ENCODE measurements at places on chromosomes 2 and 18. TPM values are rescaled to one million over a fixed set of nuclear protein-coding genes. Genes with fewer than 3 reads are reported as not detected.

- DNase-seq: no peak
Measured at GRCh38 chr2:66925128-66925527, 472.0 kb upstream of the ETAA1 start.

DNA sequence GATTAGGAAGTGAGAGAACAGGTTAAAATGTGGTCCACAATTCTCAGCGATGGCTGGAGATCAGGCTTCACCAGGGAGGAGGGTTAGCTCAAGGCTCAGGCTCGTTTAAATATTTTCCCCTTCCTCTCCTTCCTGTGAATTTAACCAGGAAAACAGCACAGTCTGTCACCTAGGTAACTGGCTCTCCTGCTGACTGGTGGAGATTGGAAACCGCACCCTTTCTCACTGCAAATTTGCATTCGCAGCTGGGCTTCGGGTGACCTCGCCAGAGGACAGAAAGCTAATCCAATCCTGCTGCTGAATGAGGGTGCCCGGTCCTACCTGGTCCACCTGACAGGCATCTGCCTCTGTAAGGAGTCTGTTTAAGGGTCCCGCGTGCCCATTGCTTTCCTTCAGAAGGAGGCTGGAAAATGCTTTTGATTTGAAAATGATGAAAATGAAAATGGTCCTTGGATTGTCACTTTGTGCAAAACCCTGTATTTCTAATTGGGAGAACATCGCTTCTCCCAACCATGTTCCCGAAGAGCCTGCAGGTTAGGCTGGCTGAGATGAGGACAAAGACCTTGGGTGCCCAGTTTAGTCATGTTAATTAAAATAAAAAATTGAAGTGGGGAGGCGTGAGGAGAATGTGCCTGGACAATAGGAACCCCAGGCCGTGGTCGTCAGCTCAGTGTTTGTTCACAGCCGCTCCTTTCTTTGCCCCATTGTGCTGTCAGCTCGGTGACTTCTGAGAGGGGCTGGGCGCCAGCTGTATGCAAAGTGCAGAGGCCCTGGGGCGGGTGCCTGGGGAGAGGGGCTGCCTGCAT, 43.4 kb upstream of the MTCL1 start:
- DNase-seq: peak; percentile 26

DNA sequence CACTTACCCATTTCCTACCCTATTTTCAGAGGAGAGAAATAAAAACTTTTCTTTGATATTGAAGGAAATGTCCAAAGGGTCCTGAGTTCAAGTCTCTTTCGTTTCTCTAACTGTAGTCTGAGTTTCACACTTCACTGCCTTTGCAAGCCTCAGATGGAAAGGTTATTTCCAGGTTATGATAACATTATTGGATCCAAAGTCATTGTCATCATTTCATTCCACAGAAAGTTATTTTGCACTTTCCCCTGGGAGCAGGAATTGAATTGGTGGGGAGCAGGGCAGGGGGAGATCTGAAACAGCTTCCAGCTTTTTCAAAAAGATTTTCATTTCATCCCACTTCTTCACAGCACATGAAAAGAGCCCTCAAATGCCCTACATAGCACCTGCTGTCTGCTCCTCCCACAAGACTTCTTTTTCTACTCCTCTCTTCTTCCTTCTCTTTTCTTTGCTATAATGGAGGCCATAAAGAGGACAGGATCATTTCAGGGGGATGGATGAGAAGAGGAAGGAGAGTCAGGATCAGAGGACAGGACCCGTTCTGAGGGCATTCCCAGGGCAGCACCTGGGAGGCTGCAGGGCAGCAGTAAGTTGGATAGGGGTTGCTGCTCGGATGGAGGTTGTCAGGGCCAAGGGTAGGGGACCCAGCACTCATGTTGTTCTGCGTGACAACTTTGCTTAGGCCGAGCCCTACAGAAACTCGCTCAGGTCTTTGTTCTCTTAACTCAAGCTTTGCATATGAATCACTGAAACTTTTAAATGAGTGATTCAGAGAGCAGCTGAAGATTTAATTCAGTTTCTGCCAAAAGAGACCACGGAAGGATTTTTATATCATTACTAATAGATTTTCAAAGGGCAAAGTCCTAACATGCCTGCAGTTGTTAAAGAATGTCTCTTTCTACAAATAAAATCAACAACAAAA, 11.4 kb upstream of the GALNT5 start:
- no peak for DNase-seq

DNA sequence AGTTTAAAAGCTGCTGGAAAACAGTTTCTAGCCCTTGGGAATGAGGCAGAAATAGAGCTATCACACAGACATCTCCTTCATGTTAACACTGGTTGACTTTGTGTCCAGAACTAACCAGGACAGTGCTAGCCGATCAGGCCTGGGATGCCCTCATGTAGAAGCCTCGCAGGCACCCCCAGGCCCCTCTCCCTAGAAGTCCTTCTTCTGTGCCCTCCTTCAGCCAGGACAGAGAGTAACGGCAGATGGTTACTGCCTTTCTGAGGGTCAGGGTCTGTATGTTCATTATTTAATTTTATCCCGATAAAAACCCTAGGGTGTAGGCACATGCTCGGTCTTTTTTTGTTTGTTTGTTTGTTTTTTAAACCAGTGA, 10.7 kb upstream of the RPL31 start:
- DNase-seq: no peak

DNA sequence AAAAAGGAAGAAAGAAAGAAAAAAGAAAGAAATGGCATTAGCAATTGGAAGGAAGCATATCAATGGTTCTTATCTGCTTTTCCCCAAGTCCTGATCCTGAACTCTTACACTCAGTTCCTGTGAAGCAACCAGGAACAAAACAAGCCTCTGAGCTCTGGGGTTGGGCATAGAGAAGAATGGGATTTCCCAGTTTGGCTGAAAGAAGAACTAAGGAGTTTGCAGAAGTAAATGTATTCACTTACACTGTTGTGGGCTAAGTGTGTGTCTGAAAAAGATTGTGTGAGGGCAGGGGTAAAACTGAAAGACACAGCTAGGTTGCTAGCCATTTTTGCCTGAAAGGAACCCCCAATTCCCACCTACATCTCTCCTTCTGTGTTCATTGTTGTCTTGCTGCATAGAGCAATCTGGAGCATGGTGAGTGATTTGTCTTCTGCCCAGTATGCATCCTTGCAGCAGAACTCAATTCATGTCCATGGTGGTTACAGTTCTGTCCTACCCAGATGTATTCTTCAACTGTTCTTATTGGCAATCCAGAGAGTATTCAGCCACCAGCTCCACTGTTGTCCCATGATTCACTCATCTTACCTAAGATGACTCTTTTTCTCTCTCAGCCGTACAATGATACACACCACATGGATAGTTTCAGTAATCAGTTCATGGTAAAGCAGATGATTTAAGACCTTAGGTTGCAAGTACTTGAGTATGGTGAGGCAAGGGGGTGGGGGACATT, 348.7 kb downstream of the ARHGAP15 start:
- no peak for DNase-seq

DNA sequence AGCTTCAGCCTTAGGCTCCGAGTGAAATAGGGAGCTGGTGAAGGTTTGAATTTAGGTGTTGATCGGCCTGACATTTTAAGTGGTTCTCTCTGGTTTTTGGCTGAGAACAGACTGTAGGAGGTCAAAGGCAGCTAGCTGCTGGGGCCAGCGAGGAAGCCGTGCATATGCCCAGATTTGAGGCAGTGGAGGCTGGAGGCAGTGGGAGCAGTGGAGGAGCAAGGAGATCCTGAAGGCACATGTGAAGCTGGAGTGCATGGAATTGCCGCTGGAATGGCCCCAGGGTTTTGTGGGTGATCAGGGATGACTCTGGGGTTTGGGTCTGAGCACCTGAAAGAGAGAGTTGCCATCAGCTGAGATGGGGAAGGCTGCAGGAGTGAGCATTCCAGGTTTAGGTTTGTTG, 25.1 kb downstream of the STEAP3 start:
- no peak for DNase-seq

DNA sequence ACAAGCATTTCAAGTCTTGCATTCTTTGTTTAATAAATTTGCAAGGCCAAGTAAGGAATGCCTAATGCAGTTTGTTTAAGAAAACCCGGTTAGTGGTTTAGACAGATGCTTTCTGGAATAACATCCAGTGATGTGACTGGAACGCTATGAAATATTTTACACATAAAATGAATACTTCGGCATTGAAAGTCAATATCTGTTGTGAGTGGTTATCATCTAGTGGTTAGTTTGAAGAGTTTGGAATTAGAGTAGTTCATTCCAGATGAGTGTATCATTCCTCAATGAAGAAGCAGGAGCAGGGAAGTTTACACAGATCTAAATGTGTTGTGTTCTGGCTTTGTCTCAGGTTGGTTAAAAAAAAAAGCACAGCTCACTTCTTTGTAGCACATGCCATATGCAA, 608.0 kb upstream of the PIK3C3 start:
- no peak for DNase-seq

The CEP76 gene
- total RNA-seq: 5.3 TPM
